DMS79 treated with DMSO at 0.1 percent for 48 hours (cell line): ENCODE measurements at places on chromosomes 5 and 9.

DNA sequence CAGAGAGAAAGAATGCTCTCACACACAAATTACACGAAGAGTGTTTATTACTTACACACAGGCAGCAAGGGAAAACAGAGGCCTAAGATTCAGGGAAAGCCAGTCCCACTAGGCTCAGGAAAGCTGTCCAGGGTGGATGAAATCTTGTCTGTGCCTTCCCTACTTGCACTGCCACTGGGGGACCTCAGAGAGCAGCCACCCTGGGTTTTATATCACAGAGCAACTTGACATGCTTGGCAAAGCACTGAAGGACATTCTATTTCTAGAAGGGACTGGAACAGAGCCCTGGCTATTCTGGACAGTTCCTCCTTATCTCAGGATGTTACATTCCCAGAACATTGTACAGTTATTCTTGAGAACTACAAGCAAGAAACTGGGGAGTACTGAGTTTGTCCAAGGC is 7.5 kb upstream of the PRSS3 start:
- no peak for DNase-seq

GRCh38 chr5:156380848-156381247 is 53.9 kb downstream of the SGCD start:
- DNase-seq: no peak

DNA sequence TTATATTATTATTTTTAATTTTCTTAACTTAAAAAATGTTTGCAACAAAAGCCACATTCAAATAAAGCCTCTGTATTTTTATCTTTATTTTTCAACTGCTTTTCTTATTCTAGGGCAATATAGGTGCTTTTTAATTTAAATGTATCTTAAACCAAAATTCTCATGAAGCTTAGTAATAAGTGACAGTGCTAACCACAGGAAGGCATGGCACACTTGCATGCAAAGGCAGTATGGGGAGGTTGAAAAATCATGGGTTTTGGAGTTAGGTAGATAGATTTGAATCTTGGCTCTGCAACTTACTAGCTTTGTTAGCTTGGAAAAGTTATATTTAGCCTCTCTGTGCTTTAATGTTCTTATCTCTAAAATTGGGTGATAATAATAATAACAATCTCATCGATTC is 458.0 kb downstream of the DMAC1 start:
- DNase-seq: no peak

DNA sequence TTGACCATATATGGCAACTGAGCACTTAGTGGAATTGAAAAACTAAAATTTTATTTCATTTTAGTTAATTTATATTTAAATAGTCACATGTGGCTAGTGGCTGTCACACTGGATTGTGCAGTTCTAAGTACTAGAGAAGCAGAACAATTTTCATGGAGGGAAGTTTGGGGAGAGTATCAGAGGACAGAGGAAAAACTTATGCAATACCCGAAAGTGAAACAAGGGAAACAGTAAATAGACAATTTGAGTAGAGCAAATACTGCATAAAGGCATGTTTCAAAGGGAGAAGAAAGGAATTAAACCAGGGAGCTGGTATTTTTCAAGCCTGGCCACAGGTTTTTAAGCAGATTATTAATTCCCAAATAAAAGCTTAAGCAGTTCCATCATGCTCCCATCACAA is 590.5 kb upstream of the RORB start:
- no peak for DNase-seq

GRCh38 chr9:111108946-111109345 is 70.7 kb upstream of the LPAR1 start:
- DNase-seq: no peak

DNA sequence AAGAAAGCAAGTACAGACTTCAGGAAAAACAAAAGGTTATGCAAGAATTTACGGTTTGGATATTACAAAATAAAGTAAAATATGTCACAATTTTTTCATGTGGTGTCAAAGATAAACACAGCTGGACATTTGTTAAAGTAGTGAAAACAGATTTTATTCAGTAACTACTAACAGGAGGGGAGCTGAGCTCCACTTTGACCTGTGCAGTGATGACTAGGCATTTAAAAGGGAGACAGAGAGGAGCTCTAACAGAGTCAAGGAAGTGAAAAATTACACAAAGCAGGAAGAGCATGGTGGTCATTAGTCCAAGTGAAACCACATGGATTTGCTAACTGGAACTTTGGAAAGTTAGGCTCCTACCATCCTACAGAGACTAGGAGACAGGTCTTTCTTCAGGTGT is 263.6 kb upstream of the PCSK5 start:
- no peak for DNase-seq

- DNase-seq: no peak
These were observed 306.7 kb downstream of the EBF1 start for GRCh38 chr5:158792976-158793375.

GRCh38 chr5:67214707-67215447 is 18.3 kb upstream of the CD180 start:
- DNase-seq: no peak

- DNase-seq: no peak
These were observed 39.8 kb downstream of the STARD4 start for GRCh38 chr5:111472579-111472978.

DNA sequence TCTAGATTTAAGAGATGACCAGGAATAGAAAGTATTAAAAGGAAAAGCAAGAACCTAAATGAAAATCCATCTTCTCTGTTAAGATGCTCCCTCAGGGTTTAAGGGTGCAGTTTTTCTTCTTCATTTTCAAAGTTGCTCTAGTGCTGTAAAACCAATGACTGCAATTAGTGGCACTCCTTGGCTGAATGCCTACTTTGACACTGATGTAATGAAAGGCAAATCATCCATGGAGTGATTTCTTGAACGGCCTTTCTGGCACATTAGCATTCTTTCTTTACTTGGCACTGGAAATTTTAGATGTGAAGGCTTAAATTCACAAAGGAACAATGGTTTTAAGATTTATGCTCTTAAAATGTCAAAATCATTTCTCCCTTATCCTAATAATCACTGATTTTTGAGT is 19.3 kb upstream of the ISCA1 start:
- DNase-seq: no peak

- DNase-seq: no peak
These were observed 63.4 kb downstream of the MVB12B start for GRCh38 chr9:126389992-126390391.

DNA sequence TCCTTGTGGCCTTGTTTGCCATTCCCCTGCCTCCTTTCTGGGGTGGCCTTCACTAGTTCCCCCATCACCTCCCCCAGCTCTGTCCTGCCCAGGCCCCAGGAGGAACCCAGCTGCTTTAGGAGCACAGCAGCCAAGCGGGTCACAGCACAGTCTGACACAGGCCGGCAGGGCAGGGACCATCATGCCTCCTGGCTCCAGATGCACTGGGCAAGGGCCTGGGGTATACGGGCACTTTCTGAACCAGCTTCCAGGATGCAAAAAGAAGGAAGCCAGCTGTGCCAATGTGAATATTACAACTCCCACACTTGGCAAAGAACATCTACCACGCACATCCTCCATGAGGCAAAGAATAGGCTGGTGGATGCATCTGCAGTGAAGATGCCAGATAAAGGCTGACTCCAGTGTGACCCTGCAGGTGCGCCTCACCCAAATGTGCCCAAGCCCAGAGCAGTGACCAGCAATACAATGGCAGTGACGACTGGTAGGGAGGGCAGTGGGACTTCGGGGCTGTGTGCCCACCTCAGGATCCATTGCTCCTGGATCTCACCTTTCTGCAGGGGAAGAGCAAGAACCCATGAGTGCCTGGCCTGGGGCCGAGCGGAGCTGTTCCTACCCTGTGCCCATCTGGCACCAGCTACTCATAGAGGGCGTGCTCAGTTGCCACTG is 6.3 kb upstream of the IL3 start:
- no peak for DNase-seq

DNA sequence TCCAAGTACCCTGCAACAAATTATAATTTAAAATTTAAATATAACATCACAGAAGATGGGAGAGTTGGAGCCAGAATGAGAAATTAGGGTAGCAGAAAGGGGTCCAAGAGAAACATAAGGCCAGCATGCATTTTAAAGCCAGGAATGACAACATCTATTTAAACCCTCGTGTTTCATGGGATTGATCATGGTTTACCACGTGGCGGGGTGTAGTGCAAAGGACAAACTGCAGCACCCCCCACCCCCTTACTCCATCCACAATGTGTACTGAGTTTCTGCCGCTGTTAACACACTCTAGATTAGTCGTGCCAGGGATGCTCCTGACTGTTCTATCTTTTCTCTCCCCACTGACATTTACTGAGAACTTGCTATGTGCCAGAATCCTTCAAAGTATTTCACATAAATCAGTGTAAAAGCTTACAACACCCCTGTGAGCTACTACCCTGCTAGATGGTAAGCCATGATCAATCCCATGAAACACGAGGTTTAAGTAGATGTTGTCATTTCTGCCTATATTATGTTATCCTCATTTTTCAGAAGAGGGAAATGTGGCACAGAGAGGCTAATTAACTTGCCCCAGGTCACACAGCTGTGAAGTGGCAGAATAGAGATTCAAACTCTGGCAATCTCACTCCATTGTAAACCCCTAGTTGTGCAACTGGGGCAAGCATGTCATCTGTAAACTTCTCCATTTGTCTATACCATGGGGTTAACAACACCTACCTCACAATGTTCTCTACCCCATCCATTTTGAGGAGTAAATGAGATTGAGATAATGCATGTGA is 136.3 kb downstream of the ENTREP1 start:
- no peak for DNase-seq

GRCh38 chr9:5578698-5579085 is 50.2 kb upstream of the RIC1 start:
- no peak for DNase-seq

DNA sequence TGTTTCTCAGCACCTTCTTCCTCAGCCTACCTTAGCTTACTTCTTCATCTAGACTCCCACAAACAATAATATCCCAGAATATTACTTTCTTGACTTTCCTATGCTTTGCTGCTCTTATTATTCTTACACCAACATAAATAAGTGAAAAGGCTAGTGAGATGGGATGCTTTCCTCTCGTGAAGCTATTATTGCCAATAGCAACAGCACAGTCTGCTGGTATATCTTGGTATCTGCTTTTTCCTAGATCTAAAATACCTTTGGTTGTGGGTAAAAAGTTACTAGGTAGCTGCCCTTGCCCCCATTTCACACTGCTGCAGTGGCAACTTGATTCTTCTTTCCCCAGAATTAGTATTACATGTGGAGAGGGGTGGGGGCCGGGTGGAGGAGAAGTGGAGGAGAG is 26.1 kb upstream of the GLIPR2 start:
- DNase-seq: no peak

- no peak for DNase-seq
These were observed 18.3 kb downstream of the RANBP17 start for GRCh38 chr5:170880084-170880483.

GRCh38 chr5:178632285-178632684 is 5.4 kb upstream of the CLK4 start:
- no peak for DNase-seq

DNA sequence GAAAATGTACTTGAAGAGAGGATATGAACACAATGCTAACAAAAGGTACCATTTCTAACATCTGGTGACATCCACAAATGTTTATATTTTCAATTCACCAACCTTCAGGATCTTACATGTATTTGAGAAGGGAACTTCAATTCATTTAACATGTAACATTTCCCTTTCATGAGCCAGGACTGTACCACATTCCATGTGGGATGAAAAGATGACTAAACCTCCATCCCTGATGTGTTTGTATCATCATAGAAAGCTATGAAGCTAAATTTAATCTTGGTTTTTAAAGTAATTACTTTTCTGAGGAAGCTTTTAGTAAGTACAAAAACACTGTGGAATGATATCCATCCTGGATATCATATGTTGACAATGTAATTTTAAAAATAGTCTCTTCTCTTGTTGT is 78.2 kb upstream of the GNA14 start:
- no peak for DNase-seq

DNA sequence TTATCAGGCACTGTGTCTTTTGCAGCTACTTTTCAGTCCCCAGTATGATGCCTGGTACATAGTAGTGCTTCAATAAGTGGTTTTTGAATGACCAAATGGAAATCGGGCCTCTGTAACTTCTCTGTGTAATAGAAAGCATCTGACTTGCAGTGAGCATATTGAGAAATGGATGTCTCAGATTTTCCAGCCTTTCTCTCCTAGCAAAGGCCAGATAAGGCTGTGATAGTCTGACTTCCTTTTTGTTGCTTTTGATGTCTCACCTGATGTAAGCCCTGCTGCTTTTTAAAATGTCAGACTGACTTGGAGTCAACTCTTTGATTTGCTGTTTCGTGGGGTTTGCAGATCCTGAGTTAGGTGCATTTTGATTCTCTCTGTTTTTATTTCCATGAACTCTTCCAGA is 590.0 kb upstream of the ZNF608 start:
- DNase-seq: no peak

DNA sequence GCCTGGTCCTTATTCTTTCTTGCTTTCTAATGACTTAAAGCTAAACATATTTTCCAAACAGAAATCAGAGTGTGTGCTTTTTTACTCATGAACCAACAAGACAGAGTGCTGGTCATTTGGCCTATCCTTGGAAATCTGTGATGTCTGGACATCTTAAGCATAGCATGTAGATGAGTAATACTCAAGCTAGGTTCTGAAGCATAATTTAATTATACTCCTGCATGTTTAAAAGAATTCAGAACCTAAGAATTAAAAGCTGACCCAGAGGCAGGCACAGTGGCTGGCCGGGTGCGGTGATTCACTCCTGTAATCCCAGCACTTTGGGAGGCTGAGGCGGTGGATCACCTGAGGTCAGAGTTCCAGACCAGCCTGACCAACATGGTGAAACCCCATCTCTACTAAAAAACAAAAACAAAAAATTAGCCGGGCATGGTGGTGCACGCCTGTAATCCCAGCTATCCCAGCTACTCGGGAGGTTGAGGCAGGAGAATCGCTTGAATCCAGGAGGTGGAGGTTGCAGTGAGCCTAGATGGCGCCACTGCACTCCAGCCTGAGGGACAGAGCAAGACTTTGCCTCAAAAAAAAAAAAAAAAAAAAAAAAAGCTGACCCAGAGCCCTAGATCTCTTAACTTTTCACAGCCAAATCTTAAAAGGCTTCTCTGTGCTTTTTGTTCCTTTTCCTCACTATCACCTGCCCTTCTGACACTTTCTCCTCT is 16.2 kb upstream of the TJP2 start:
- DNase-seq: no peak

DNA sequence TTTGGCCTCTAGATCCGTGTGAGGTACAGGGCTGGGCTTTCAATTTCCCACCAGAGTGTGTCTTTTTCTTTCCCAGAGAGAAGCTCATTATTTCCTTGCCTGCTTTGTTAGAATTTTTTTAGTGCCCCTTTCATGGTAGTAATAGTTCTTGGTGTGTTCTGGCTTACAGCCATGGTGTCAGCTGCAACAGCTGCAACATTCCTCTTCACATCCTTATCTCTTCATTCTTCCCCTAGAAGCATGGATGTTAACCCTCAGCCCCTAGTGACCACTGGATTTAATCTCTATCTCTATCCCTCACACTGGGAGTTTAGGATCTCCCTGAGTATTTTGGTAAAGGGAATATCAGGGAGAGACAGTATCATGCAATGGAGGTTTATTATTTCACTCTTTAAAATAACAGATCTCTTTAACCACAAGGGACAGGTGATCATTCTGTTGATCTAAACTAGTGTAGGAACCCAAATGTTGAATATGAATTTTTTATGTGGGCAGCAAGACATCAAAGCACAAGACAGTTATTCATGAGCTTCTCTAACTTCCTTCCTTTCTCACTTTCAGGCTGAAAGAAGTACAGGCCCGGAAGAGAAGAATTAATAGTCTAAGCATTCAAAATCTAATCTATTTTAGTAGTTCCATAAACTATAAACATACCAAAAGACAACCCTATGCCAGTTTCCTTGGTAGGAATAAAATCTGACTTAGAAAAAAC is 160.2 kb downstream of the FAM170A start:
- no peak for DNase-seq

GRCh38 chr5:40276426-40277102 is 403.2 kb upstream of the PTGER4 start:
- DNase-seq: no peak
